ENCODE measurements at places on chromosomes 12 and 14.

DNA sequence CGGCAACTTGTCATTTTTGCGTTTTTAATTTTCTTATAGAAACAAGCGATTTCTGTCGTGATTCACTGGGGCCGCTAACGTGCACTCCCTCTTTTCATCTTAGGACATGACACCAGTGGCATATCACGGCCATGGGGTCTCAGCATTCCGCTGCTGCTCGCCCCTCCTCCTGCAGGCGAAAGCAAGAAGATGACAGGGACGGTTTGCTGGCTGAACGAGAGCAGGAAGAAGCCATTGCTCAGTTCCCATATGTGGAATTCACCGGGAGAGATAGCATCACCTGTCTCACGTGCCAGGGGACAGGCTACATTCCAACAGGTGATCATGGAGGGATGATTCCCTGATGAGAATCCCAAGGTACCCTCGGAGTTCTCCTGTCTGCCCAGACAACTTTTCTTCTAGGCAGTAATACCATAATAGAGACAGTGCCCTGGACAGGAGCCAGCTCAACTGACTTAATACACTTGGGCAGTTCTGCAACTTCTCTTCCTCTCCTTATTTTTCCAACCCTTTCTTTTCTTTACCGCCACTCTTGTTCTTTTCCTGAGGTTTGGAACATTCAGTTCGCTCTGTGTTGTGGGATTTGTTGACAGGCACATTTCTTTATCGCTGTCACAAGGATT lies 821 bp downstream of the TMEM106C start:
- no peak for DNase-seq

DNA sequence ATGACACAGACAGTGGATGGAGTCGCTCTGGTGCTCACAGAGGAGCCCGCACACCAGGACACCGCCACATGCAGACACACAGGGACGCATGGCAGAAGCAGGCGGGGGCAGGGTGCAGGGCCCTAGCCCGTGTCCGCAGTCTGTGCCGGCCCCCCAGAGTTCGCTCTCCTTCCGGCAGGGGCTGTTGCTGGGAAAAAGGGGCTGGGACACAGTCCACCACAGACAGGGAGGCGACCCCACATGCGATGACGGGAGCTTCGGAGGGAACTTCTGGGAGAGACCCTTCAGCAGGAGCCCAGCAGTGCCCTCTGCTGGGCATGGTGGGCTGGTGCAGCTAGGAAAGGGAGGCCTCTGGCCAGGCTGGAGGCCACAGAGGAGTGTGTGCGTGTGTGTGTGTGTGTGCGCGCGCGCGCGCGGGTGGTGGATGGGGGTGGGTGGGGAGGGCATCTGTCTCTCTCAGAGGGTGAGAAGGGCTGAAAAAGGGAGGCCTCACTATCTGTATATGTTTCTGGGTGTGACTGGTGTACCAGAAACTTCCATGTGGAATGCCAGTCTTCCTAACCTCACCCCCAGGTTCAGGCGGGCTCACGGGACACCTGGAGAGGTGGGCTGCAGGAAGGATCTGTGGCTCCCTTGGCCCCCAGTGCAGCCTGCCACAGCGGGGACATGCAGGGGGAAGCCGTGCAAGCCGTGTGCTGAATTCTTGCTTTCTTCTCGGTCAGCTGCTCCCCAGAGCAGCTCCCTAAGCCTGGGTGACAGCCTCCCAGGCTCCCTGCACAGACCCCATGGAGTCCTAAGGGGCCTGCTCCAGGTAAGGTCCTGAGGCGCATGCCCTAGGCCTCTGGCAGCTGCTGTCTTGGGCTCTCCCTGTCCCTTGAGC lies 60.7 kb downstream of the PLEKHG3 start:
- DNase-seq: peak; percentile 73

- DNase-seq: no peak
These were observed 68.9 kb upstream of the SAV1 start for GRCh38 chr14:50736932-50737419.

DNA sequence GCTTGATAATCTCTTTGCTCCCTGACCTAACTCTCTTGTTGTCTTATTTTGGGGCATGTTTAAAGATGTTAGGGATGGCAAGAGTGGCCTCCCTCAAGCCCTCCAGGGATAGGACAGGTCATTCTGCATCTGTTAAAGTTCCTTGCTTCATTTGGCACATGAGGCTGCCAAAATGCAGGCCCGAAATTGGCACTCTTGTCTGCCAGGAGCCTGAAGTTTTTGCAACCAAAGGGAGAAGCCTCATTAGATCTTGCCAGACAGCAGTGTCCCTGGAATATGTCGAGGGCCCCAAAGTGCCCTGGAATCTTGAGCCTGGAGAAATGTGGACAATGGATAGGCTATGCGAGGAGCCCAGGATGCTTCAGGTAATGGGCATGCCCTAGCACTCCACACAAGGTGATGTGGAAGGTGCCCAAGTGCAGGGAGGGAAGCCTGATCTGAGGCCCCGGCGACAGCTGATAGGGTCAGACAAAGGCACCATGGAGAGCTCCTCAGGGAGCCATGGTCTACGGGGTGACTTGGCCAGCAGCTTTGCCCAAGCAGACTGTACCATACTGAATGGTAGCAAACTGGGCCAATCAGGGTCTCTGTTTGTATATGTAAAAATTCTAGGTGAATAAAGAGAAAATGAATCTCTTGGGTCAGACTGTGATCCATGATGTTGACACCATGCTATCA lies 173.0 kb upstream of the WSCD2 start:
- DNase-seq: no peak

DNA sequence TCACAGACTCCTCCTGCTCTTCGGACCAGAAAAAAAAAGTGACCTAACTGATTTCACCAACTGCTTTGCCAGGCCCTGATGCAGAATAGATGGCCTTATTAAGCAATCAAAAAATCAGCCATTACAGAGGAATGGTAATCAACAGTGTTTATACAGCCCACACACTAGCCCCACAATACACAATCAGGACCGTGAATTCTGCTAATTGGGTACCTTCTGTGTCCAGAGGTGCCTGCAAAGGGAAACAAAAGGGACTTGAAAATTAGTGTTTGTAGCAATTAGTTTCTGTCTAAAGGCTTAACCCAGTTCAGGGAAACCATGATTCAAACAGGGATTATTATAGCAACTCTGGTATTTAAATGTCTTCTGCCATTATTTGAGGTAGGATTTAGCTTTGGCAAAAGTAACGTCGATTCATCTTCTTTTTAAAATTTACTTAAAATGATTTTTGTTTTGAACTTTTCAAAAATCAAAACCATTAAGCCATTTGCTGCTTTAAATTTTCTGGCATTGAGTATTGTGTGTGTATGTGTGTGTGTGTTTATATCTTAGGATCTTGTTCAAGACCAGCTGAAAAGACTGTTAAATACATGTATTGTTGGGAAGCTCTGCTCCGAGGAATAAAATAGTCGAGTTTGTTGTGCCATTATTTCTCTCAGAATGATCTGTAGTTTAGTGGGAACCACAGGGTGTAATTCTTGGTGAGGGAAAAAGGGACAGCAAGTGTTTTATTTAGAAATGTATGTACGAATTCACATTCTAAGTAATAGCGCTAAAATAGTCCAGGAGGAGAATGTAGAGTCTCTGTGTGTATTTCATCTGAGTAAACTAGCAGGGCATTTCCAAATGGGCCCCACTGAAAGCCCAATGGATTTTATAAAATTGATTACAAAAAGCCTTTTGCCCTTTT lies 156.1 kb downstream of the PTCSC3 start:
- DNase-seq: no peak

DNA sequence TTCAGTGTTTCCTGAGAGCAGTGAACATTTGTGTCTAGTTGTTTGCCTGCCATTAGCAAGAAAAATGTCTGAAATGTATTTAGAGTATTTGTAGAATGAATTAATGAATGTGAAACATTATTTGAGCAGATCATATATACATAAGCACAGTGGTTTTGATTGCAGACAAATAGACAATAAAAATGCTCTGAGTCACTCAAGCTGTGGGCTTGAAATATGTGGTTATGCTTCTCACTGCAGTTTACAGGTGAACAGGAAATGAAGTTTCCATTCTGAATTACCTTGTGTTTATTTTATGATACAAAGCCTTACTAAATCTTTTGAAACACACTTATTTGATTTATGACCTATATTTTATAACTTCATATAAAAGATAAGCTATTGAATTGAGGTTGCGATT lies 827.7 kb downstream of the TMTC2 start:
- DNase-seq: no peak

DNA sequence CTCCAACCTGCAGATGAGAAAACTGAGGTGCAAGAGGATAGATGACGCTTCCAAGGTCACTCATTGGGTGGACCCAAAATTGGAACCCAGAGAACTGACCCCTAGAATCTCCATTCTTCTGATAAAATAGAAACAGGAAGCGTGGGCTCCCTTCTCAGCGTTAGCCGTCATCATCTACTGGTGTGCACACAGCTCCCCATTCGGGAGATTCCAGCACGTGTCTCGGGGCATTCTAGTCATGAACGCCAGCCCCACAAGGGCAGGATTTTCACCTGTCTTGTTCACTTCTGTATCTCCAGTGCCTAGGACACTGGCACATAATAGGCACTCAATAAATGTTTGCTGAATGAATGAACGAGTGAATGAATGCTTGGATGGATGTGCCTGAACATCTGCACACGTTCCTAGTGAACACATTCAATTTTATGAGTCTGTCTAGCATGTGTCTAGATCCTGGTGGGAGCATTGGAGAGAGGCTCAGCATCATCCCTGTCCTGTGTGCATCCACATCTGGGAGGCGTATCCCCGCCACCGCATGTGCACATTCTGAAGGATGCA lies 30.5 kb downstream of the RASAL1 start:
- no peak for DNase-seq

GRCh38 chr14:103931422-103931821 lies 3.2 kb downstream of the TDRD9 start:
- no peak for DNase-seq

- no peak for DNase-seq
These were observed 28.2 kb downstream of the TTC7B start for GRCh38 chr14:90788031-90788430.

DNA sequence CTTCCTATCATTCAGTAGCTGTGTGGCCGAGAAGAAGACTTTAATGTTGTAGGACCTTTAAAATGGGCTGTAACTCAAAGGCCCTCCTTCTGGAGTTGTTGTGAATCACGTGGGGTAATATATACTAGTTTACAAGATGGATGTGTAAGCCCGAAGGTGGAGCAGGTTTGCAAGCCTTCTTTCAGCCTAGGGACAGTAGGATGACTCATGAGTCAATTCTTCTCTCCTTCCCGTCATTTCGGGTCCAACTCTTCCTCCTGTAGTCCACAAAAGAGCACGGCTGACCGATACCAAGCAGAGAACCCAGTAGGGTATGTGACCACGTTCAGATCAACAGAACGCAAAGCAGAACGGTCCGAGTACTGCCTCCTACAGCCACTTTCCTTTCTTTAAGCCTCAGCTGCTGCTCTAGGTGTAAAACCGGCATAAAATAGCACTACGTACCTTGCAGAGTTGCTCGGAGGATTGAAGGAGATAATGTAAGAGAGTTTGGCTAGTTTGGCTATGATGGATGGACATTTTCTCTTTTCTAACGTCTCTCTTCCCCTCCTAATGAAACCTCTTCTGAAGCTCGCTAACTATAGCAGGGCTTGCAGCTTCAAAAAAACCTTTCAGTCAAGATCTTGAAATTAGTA lies 1.3 kb upstream of the RASSF3 start:
- no peak for DNase-seq

- no peak for DNase-seq
These were observed 900 bp downstream of the AMN start for GRCh38 chr14:102923201-102923924.

GRCh38 chr12:70950451-70950850 lies 29.9 kb upstream of the PTPRR start:
- no peak for DNase-seq

GRCh38 chr12:107369679-107370078 lies 276.3 kb upstream of the CRY1 start:
- DNase-seq: no peak

DNA sequence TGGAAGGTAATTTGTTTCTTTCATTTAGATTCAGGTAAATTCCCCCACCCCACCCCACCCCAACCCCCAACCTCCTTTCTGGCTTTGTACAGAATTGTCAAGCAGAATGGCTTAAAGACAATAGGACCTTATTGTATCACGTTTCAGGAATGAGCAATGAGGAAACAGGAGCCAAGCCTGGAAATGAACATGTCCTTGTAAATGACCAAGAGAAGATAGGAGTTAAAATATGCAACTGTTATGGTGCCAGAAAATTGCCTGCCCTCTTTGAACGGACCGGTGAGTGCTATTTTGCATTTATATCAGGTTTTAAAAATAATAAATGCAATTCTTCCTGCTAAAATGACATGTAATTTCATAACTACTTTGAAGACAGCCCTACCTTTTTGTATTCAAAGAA lies 141.6 kb upstream of the PELI2 start:
- no peak for DNase-seq
